ENCODE measurements at places on chromosomes 6 and 20.

GRCh38 chr6:47207261-47207660, 102.4 kb downstream of the TNFRSF21 start:
- no peak for DNase-seq

GRCh38 chr20:51756653-51757052, 11.5 kb downstream of the ATP9A start:
- DNase-seq = no peak

- no peak for DNase-seq
Measured at GRCh38 chr6:7166410-7167293, 58.9 kb downstream of the RREB1 start.

DNA sequence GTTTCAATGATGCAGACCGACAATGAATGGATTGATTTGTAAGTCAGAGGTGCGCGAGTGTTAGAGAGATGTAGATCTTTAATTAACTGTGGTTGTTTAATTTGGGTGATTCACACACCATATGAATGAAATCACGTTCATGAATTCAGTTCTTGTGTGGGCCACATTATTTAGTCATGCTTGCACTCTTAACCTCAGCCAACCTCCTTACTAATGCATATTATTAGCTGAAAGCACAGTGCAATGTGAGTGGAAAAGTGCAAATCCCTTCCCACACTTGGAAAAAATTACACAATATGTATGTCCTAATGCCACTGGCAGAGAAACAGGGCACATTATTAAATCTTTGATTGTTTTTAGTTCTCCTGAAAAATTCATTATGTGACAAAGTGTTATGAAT, 512.5 kb downstream of the BCKDHB start:
- DNase-seq = no peak

GRCh38 chr6:93293872-93294271, 125.5 kb downstream of the EPHA7 start:
- no peak for DNase-seq

- DNase-seq = no peak
Measured at GRCh38 chr6:100613656-100614055, 148.9 kb upstream of the SIM1 start.

DNA sequence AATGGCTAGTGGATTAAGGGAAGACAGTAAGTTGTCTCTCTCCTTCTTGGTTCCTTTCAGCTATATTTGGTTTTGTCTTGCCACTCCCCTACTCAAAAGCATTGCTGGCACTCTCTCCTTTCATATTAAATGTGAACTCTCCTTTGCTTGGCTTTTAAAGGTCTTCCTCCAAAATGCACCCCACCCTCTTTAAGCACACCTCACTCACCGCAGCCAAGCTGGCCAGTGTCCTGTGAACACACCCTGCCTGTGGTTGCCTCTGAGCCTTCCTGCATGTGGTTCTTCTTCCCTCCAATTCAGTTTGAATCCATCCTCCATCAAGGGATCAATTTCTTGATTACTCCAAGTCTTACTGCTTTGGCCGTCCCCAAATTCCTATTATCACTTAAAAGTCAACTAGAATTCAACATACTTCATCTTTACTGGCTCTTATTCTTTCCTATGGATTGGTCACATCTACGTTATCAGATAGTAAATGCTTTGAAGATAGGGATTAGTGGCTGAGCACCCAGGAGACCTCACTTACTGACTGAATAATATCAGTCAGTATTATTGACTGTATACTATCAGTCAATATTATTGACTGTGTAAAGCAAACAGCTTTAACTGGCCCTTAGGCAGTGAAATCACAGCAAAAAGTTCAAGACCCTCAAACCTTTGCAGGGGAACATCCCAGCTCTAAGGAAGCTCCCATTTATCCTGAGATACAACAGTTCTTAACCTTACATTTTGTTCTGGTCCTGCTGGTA, 41.6 kb upstream of the SPDEF start:
- DNase-seq = no peak

DNA sequence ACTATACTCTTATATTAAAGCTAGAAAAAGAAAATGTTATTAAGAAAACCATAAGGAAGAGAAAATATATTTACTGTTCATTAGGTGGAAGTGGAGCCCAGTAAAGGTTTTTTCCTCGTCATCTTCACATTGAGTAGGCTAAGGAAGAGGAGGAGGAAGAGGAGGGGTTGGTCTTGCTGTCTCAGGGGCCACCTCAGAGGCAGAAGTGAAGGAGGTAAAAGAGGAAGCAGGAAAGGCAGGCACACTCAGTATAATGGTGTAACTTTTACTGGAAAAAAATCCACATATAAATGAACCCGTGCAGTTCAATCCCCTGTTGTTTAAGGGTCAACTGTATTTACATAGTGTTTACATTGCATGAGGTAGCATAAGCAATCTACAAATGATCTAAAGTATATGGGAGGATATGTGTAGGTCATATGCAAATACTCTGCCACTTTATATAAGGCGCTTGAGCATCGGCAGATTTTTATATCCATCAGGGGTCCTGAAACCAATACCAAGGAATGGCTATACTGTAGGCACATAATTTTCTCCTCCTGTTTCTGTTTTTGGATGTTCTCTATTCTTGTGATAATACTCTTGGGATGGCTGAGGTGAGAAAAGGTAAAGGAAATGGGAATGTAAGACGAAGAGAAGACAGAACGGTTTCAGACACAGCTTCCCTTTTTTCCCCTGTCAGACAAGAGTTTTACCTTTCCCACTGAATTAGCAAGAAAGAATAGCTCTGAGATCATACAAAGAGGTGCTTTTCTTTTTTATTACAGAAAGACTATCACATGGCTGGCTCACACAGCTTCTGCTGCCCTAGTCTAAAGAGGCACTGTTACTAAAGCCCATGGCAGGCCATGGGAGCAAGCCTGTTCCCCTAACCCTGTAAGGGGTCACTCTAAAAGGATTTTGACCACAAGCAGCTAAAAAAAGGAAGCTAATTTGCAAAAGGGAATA, 59.9 kb downstream of the NUDT3 start:
- DNase-seq = no peak

DNA sequence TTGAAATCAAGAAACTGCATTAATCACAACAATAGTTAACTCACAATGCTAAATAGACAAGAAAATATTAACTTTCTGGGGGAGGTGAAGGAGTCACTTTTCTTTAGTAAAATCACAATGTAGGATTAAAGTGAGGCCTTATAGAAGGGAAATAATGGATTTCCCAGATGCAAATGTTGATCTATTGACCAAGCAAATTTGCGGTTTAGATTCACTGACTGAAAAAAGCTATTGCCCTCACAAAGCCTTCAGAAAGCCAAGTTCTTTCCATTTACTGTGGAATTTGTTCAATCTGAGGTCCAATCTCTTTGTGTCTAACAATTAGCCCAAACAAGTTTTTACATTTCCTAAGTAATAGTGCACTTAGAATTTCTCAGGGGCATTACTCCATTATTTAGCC, 95.1 kb upstream of the PTCHD4 start:
- no peak for DNase-seq

- no peak for DNase-seq
Measured at GRCh38 chr20:3307078-3307477, 68.1 kb upstream of the SLC4A11 start.

- DNase-seq = no peak
Measured at GRCh38 chr6:147022041-147022440, 182.2 kb upstream of the STXBP5 start.

- no peak for DNase-seq
Measured at GRCh38 chr6:20302702-20303251, 90.5 kb upstream of the MBOAT1 start.

GRCh38 chr20:10565191-10565921, 108.4 kb downstream of the JAG1 start:
- DNase-seq = no peak

- DNase-seq = no peak
Measured at GRCh38 chr6:97864826-97865225, 581.8 kb upstream of the MMS22L start.

DNA sequence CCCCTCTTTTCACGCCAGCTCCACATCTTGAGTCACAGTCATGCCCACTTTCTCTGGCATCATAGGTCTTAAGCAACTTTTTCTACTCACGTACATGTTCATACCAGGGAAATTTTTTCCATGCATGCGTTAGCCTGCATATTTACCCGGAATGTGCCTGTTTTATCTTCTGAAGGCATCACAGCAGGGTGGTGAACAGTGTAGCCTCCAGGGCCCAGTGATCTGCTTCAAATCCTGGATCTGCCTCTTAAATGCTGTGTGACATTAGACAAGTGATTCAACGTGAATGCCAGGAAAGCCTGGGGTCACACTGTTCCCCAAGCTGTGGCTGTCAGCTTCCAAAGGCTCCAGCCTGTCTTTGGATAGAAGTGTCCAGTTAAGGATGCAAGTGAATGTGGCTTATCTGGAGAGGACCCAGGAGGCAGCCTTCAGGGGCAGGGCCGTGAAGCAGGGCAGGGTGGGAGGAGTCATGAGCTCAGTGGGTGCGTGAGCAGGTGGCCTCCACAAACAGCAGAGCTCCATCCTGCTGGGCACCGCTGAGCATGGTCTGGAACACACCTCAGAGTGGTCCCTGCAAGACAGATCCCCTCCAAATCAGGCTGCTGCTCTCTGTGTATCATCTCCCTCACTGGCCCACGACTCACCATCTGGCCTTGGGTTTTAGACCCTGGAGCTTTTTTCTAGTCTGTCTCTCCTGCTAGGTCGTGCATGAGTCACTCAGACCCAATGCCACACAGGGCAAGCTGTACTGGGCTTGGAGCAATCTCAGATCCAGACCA, 30.4 kb upstream of the CD93 start:
- DNase-seq = no peak

- DNase-seq = no peak
Measured at GRCh38 chr6:3453413-3454272, 3.2 kb downstream of the SLC22A23 start.

- no peak for DNase-seq
Measured at GRCh38 chr20:9616455-9616805, 102.0 kb downstream of the LAMP5 start.

DNA sequence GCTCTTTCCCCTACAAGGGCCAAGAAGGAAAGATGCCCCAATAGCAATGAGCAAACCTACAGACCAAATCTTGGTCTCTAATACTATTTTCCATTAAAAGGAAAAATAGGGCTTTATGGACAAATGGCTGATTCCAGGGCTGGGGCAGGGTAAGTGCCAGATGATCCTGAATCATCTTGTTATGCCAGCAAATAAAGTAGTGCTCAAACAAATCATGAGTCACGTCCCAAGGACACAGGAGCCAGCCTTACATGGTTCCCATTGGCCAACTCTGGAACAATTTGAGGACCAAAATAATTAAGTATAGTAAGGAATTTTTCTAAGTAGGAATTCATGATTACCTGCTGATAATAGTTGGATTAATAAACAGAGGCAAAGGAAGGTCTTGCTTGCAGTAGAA, 53.2 kb upstream of the NKX2-4 start:
- DNase-seq = no peak

DNA sequence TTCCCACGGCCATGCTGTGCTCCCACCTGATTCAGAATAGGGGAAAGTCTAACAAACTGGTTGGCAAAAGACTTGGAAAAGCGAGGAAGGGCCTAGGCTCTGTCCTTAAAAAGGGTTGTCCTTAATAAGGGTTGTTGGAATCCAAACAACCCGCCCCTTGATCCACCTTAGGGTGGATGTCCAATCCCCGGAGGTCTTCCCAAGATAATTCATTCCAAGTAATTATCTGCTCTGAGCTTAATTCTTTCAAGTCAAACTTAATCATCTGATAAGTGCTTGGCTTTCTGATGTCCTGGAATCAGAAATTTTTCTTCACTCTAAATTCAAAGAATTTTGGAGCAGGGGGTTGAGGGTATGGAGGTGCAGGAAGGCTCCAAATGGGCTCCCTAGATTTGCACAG, at the start of gene KHDC1L:
Gene KHDC1L, minus strand, starts transcription at position 101 of the 400 bp plus-strand sequence. Its CDS starts 88 bp downstream, at position 13.
- DNase-seq = no peak

DNA sequence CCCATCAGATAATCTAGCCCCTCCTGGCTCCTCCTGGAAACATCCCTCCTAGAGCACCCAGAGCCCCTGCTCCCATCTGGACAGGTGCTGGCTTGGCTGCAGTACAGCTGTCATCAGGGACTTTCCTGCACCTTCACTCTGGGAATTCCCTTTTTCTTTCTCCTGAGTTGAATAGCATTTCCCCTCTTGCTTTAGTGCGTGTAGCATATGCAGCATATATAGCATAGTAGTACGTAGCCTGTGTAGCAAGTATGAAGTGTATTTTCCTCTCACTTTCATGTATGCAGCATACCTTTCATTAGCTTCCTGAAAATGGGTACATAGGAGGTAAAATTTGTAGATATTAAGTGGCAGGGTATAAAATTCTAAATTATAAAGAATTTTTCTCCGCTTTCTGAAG, 352.9 kb downstream of the ESR1 start:
- DNase-seq = no peak

- no peak for DNase-seq
Measured at GRCh38 chr6:87684895-87685654, 17.0 kb downstream of the AKIRIN2 start.

GRCh38 chr6:292506-293192, 362 bp downstream of the DUSP22 start:
- no peak for DNase-seq

DNA sequence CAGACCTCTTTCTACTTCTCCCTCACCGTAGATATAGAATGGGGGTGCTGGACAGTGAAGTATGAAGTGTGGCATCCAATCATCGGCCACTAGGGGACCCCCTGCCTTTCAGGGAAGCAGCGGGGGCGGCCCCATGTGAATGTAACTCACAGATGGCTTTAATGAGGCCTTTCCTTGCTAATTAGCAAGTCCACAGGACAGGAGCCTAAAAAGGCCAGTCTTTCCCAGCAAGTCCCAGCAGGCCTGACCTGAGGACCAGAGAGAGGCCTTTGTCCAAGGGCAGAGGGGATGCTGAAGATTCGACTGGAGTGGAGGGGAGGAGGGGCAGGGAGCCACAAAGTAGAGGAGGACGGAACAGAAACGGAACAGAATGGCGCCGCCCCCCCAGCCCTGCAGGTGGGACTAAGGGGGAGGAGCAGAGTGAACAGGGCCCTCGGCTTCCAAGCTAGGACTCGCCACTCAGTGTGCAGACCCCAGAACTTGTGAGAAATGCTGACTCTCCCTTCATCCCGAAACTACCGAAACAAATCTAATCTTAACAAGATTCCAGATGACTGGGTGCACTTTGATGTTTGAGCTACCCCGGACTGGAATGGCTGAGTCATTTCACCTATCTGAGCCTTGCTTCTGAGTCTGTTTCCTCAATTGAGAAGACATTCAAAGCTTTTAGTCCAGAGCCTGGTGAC, 5.8 kb downstream of the C6orf132 start:
- peak; percentile 26 for DNase-seq

GRCh38 chr6:45513213-45513618, 135.5 kb upstream of the SUPT3H start:
- DNase-seq = no peak

DNA sequence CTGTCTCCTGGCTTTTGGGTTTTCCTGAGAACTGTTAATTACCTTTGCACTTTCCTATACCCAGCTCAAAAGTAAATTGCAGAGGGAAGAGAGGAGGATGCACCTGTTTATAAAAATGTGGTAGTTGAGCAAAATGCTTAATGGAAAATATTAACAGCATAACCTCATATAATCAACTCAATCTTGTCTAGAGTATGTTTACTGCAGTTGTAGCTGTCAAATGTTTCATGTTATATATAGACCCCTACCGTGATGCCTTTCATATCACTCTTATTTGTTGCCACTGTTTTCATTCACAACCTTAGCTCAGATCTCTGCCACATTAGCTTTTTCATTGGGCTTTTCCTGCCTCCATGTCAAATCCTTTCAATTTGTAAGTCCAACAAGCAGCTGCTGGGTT, 36.0 kb downstream of the ANKRD6 start:
- DNase-seq = no peak

- no peak for DNase-seq
Measured at GRCh38 chr6:136749359-136749997, 42.8 kb downstream of the MAP3K5 start.

- DNase-seq = no peak
Measured at GRCh38 chr20:45968801-45969711, 2.9 kb downstream of the ZNF335 start.

GRCh38 chr6:77173472-77174074, 289.7 kb downstream of the HTR1B start:
- DNase-seq = no peak

All from neural crest cell (in vitro differentiated cells).